ENCODE measurements at places on chromosomes 16 and 17.

DNA sequence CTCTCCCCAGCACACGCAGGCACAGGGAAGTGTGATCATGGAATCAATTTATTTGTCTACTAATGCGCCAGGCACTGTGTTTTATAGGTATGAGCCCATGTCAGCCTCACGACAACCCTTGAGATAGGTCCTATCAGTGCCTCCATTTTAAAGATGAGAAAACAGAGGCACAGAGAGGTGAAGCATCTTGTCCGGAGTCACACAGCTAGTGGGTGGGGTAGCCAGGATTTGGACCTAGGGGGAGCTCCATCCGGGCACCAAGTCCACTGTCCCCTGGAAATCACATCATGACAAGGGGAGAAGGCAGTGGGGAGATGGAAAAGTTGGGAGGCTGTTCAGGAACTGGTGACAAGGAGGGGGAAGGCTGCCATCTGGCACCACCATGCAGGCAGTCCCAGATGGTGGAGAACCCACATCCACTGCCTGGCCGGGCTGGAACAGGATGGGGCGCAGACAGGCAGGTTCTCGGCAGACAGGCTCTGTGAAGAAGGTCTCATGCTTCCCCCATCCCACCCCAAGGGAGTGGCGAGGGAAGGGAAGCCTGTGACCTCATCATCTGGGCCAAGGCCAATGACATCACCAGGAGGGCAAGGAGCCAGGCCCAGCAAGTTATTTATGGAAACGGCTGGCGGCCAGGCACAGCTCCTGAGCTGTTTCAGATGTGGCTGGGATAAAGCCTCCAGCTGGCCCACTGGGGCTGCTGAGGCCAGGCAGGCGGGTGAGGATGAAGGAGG, 126.0 kb upstream of the SDK2 start:
- DNase-seq, result peak; percentile 94

DNA sequence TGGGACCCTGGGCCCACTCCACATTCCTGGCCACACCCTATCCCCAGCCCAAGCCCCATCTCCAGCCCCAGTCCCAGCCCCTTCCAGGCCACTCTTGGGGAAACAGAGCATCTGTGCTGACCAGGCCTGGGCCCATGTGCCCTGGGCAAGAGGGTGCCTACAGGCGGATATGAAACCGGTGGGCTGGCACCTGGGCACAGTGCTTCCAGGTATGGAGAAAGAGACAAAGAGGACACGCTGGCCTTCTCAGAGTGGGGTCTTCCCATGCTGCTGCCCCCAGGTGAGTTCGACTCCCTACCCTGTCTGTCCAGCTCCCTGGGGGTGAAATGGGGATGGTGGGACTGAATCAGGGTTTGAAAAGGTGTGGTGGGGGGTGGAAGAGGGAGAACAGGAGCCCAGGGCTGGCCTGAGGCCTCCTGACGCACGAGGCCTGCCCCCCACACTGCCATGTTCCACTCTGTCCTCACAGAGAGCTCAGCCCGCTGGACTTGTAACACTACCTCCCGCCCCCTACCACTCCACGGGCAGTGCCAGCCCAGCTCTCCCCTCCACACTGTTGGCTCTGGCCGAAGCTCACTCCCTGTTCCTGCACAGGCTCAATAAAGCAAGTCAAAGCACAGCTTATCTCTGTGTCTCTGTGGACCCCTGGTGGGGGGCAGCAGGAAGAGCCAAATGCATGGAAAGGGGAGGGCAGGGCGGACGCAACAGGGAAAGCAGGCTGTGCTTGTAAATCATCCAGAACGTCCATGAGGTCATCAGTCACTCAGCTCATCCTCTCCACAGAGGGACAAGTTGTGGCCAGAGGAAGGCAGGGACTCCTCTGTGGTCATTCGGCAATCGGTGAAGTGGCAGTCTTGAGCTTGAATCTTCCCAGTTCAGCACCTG, 71.1 kb upstream of the TMEM97 start:
- no peak for DNase-seq

GRCh38 chr17:69643686-69644085, 229.2 kb downstream of the MAP2K6 start:
- peak; percentile 38 for DNase-seq

GRCh38 chr17:55090079-55090492, 121.5 kb downstream of the STXBP4 start:
- peak; percentile 33 for DNase-seq

DNA sequence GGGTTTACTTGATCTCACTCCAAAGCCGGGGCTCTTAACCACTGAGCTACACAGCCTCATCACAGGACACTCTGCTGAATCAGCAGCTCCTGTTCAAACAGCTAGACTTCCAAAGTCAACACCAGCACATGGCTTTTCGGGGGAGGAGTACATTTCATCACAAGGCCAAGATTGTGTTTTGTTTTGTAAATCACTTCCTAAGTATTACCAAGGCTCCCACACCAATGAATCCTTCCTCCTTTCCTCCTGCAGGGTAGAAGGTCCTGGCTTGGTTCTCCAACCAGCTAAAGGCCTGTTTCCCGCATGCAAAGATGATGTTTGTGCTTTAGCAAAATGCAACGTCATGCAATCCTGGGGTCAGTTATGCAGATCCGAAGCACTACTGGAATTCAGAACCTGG, 152.5 kb downstream of the XYLT1 start:
- DNase-seq, result peak; percentile 79

DNA sequence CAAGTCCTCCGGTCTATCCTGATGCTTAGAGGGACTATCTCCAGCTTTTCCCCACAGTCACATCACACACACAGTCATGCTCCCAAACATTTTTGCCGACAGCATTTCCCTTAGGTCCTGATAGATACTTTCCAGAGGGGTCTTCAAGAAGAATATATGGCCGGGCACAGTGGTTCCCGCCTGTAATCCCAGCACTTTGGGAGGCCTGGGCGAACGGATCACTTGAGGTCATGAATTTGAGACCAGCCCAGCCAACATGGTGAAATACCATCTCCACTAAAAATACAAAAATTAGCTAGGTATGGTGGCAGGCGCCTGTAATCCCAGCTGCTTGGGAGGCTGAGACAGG, 4.3 kb upstream of the GIP start:
- no peak for DNase-seq

DNA sequence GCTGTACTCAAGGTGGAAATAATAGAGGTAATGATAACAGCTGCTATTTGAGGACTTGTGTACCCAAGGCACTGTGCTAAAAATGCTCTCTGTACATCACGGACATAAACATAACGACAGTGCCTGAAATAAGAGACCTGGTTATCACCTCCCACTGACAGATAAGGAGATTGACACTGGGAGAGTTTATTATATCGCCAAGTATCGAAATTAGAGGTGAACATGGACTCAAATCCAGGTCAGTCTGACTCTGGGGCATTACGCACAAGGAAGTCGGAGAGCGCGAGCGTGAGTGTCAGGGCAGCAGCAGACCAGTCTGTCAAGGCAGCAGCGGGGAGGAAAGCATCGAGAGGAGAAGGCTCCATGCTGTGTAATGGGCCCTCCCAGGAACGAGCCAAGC, 57.1 kb downstream of the GOSR1 start:
- DNase-seq, result no peak

GRCh38 chr17:45771271-45771959, 12.7 kb upstream of the CRHR1 start:
- no peak for DNase-seq

DNA sequence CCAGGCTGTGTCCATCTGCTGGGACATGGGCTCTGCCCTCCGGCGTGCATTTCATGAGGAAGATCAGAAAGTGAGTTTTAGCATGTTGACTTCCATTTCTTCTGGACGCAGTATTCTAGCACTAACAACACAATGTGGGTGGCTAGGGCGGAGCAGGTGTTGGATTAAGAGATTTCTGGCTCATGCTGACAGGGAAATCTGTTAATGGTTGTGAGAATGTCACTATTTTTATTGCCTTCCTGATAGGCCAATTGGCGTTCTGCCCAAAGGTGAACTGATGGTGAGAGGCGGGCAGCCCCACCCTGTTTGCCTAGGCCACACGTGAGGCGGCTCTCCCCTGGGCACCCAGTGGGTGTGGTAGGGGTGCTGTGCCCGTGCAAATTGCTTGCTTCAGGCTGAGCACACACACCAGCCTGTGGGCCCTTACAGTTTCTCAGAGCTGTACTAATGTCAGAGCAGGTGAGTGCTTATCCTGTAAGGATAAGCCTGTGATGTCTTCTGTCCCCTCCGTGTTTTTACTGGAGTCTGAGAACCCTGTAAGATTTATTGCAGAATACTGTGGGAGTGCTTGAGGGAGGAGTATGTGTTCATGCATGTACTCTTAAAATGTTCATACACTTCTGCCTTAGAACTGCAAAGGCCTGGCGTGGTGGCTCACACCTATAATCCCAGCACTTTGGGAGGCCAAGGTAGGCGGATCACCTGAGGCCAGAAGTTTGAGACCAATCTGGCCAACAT, 30.9 kb downstream of the PGS1 start:
- DNase-seq, result no peak

GRCh38 chr16:83338138-83338537, 469.6 kb upstream of the HSBP1 start:
- no peak for DNase-seq

DNA sequence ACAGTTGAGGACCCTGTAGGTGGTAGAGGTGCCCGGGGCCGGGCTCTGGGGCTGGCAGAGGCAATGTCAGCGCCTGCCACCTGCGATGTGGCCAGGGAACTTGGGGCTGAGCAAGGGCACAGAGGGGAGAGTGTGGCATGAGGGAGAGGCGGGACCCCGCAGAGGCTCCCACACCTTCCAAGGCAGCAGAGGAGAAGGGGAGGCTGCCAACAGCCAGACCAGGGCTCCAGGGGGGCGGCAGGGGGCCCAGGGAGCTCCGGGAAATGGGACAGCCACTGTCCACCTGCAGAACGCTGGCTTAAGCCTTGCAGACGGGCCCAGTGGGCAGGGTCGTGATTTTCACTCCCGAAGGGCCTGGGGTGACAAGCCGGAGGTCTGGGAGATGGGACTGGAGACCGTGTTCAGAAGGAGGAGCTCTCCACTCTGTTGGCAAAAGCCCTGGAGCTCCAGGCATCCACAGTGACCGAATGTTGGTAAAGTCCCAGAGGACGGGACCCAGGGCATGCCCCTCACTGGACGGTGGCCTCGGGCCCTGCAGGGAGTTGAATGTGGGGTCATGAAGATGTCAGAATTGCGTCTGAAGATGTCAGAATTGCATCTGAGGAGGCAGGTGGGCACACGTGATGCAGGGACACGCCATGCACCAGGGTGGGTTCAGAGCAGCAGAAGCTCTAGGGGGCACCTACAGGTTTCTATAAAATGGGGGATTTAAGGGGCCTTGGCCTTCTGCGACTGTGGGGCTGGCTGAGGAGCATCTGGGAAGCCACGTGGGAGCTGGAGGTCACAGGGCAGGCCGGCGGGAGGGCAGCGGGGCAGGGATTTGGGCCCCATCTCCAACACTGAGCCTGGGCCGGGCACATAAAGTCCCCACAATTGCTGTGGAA, 18.6 kb downstream of the CD7 start:
- no peak for DNase-seq

GRCh38 chr17:35865412-35866340, 3.0 kb downstream of the HEATR9 start:
- DNase-seq, result peak; percentile 75

DNA sequence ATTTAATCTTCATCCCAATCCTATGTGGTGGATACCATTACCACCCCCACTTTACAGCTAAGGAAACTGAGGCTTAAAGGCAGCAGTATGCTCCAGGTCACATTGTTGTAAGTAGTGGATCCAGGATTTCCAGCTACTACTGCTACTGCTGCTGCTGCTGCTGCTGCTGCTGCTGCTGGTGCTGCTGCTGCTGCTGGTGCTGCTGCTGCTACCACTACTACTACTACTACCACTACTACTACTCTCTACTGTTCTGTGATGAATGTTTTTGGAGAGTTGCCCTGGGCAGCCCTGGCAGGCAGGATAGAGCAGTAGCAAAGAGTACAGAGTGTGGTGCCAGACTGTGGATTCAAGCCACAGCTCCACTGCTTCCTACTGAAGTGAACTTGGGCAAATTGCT, 49.3 kb upstream of the SLC12A3 start:
- no peak for DNase-seq

- DNase-seq, result no peak
Observed at GRCh38 chr17:31841850-31842194, 17.2 kb downstream of the COPRS start.

All from fibroblast of mammary gland (primary cell).